ENCODE measurements at places on chromosomes 12 and 14. TPM values are rescaled to one million over a fixed set of nuclear protein-coding genes. Genes with fewer than 3 reads are reported as not detected.

DNA sequence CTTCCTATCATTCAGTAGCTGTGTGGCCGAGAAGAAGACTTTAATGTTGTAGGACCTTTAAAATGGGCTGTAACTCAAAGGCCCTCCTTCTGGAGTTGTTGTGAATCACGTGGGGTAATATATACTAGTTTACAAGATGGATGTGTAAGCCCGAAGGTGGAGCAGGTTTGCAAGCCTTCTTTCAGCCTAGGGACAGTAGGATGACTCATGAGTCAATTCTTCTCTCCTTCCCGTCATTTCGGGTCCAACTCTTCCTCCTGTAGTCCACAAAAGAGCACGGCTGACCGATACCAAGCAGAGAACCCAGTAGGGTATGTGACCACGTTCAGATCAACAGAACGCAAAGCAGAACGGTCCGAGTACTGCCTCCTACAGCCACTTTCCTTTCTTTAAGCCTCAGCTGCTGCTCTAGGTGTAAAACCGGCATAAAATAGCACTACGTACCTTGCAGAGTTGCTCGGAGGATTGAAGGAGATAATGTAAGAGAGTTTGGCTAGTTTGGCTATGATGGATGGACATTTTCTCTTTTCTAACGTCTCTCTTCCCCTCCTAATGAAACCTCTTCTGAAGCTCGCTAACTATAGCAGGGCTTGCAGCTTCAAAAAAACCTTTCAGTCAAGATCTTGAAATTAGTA lies 1.3 kb upstream of the RASSF3 start:
- DNase-seq, result no peak

- no peak for DNase-seq
Measured at GRCh38 chr12:49980501-49981349, 8.0 kb downstream of the AQP6 start.

The LRP1-AS gene
- polyA plus RNA-seq, result 0.64 TPM

DNA sequence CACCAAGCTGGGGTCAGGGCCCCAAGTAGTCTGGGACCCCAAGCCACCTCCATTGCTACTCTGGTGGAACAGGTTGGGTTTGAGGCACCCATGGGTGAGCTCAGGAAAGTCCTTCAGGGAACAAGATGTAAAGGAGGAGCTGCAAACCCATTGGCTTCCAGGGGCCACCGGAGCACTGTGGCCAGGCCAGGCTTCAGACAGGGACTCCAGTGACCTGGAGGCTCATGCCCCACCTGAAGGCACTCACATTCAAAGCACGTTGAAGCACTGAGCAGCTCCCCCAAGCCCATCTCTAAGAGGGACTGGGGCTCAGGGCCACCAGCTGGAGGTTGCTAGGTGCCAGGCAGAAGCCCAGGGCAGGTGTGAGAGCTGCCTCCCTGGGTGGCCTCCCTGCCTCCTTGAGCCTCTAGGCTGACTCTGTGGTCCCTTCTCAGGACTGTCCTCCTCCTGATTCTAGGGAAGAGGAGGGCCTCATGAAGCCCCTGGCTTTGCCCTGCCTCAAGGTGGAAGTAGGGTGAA lies 49.1 kb downstream of the FAM222A start:
- DNase-seq, result no peak

The IL26 gene
- not detected for polyA plus RNA-seq

GRCh38 chr14:73265721-73266046 lies 28.4 kb downstream of the PAPLN start:
- no peak for DNase-seq

The CLEC2A gene
- polyA plus RNA-seq, result not detected

- DNase-seq, result no peak
Measured at GRCh38 chr12:40534828-40535227, 157.4 kb upstream of the CNTN1 start.

GRCh38 chr14:37603688-37604251 lies 8.3 kb downstream of the TTC6 start:
- no peak for DNase-seq

GRCh38 chr12:3145033-3145432 lies 67.9 kb downstream of the TSPAN9 start:
- no peak for DNase-seq

- DNase-seq, result no peak
Measured at GRCh38 chr12:76628745-76629144, 69.2 kb upstream of the OSBPL8 start.

DNA sequence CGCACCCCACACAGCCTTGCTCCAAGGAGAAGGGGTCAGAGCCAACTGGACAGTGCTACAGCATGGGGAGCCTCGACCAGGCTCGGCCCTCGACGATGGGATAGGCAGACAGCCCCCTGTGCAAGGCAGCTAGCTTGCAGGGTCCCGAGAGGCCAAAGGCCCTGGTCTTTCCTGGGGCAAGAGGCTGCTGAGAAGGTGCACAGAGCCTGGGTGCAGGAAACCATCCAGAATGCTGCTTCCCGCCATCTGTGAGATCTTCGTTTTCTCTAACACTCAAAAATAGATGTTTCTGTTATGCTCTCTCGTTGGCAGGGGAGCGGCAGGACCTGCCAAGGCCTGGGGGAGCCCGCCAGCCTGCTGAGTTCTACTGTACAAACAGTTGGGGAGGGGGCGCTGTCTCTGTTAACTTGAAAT lies 168.0 kb upstream of the RTL1 start:
- DNase-seq, result peak; percentile 13

DNA sequence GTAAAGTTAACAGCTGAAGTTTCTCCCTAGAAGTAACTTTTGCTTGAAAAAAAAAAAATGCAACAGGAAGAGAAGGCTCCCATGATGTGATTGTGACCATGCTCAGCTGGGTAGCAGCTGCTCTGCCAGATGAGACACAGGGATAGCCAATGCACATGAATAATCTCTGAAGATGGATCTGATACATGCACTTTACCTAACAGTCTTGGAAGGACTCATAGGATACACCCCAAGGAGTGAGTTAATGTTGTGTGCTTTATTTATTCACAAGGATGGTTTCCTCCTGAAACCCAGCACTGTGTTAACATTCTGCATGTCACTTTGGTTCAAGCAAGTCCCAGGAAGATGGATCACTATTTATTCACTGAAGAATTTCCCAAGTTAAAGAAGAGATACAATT lies 46.5 kb downstream of the NDUFA12 start:
- DNase-seq, result no peak

DNA sequence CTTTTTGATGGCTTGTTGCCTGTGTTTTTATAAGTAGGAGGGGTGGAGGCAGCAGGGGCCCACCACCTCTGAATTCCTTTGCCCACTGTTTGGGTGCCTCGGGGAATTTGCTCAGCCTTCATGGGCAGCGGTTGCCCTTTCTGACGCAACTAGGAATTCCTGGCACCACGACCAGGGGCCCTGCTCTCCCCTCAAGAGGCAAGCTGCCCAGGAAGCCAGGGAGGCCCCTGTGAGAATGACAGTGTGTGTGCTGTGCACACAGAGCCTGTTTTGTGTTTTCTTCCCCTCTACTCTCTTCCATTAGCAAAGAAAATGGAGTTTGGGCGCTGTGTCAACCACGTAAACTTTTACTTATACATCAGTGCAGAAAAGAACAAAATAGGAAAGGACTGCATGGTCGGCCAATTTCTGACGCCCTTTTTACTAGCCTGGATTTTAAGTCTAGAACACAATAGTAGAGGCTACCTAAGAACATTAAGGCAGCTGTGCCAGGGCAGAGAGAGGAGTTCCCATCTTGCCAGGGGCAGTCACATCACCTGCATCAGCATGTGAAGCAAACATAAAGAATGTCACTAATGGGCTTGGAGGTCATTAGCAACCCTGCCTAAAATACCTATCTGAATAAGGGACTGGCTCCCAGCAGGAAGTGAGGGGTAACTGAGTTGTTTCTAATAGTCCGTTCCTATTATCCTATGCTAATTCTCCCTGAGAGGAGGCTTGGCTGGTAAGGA lies 17.9 kb upstream of the PTGR2 start:
- peak; percentile 60 for DNase-seq

The OR6C74 gene
- not detected for polyA plus RNA-seq

DNA sequence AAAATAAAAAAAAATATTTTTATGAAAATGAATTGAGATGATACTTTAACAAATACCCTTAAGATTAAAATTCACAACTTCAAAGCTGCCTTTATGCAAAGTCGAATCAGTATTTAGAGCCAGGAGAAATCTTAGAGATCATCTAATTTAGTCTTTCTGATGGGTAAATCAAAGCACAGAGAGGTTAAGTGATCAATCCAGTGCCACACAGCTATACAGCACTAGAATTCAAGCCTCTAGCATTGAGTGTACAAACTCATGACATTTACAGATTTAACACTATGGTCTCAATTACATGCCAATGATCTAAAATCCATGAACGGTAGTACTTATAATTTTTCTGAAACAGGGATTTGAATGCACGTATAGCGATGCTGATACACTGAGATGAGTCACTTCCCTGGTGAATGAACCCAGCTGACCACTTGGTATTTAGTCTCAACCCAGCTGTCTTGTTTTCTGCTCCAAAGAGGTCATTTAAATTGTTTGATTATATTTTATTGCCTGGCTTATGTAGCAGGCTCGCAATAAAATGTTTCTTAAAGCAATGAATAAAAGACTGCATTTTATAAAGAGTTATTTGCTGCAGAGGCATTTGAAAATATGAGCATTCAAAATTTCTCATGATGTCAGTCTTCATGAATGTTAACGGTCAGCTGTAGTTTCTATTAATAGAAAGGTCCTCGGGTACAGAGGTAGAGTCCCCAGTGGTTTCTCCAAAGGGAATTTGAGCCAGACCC lies 152.4 kb upstream of the PRICKLE1 start:
- no peak for DNase-seq

The CFAP54 gene
- 1.7 TPM for polyA plus RNA-seq

The FAIM2 gene
- 0.78 TPM for polyA plus RNA-seq

Data from left lung (tissue), 14 donors.